Putamen (tissue), 1 donor: ENCODE measurements at places on chromosomes 12 and 14.

- peak; percentile 6 for DNase-seq
Observed at GRCh38 chr14:70472253-70473159, 20.5 kb downstream of the ADAM21 start.

- no peak for DNase-seq
Observed at GRCh38 chr14:87407344-87407743, 585.6 kb downstream of the GALC start.

GRCh38 chr12:55019784-55020183 is at the start of gene NEUROD4:
TSS of gene NEUROD4 (plus strand) at chr12:55019974. CDS start at chr12:55026440, 6,466 bp downstream.
- DNase-seq, result peak; percentile 11

- no peak for DNase-seq
Observed at GRCh38 chr12:21305661-21306060, 29.1 kb downstream of the SLCO1A2 start.

GRCh38 chr12:56359851-56360767 is at the start of gene STAT2:
TSS of gene STAT2 (minus strand) at chr12:56360107. CDS start at chr12:56356571, 3,536 bp downstream.
- peak; percentile 100 for DNase-seq

DNA sequence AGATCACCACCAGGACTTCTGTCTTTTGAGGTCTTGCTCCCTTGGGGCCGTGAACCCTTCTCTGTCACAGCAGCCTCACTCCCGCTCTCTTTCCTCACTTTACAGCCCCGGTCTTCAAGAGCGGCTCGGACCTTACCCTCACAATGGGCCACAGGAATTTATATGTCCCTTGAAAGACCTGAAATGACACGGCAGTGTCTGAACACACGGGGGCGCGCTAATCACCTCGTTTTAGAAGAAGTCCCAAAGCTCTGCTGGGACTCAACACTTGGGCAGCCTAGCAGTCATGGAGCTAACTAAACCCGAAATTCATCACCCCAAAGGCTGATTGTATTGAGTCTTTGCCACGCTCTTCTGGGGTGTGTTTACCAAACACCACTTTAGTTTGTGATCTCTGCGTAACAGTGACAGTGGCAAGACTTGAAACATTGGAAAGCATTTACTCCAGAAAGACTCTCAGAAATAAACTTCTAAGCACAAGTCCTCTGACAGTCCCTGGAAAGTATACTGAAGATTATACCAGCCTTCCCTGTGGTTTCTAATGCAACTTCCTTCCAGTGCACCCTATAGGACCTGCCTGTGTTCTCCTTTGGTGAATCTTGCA is 29.0 kb downstream of the SERPINA11 start:
- DNase-seq, result peak; percentile 33

DNA sequence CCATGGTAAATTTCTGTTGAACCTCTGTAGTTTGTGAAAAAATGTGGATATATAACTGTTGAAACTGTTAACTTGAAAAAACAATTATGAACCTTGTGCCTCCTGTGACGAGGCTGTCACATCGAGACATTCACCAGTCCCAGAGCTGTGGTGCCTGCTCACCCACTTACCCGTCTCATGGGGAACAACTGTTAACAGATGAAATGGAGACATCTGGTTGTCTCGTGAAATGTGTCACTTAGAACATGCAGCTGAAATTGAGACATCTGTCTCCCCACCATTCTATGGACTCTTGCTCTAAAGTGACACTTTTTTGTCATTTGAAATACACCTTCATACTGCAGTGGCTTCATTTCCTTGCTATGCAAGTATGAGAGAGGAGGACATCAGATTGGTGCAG is 240.6 kb downstream of the GXYLT1 start:
- DNase-seq, result no peak

DNA sequence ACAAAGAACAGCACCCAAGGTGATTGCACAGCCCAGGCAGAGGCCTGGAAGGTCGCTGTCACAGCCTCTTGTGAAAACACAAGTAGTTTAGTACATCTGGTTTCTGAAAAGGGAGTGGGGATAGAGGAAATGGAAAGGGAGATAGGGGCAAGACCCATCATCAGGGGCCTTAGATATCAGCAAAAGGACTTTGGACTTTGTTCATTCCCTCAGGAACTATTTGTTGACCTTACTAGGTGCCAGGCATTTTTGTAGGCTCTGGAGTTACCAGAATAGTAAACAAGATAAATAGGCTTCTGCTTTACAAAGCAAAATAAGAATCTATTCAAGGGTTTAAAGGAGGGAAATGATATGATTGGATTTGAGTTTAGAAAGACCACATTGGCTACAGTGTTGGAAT is 199.4 kb upstream of the CDKN3 start:
- DNase-seq, result no peak

DNA sequence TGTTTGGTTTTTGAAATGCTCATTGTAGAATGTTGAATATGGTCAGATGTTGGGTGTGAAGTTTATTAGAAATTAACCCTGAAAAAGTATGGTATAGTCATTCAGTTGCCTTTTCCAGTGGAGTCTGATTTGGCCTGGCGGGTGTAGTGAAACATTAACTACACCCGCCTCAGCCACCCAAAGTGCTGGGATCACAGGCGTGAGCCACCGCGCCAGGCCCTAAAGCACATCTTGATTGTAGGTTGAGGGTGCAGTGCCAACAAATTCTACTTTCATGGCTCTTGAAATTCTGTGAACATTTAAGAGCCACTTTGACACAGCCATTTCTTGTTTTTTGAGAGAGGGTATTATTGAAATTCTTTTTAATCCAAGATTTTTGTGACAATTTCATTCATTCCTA is 624.9 kb downstream of the DIO2 start:
- no peak for DNase-seq

DNA sequence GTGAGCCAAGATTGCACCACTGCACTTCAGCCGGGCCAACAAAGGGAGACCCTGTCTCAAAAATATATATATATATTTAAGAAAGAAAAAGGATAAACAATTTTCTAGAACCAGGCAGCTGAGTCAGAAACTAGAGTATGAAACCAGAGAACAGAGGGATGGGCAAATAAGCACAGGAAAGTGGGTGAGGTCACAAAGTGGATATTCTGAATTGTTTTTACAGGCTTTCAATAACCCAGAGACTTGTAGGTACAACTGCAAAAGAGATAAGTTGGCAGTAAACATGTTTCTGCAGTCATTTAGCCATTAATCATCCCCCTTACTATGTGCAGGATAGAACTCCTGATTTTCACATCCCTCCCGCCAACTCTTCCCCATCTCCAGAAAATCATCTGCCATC is 94.2 kb downstream of the BTG1 start:
- no peak for DNase-seq

DNA sequence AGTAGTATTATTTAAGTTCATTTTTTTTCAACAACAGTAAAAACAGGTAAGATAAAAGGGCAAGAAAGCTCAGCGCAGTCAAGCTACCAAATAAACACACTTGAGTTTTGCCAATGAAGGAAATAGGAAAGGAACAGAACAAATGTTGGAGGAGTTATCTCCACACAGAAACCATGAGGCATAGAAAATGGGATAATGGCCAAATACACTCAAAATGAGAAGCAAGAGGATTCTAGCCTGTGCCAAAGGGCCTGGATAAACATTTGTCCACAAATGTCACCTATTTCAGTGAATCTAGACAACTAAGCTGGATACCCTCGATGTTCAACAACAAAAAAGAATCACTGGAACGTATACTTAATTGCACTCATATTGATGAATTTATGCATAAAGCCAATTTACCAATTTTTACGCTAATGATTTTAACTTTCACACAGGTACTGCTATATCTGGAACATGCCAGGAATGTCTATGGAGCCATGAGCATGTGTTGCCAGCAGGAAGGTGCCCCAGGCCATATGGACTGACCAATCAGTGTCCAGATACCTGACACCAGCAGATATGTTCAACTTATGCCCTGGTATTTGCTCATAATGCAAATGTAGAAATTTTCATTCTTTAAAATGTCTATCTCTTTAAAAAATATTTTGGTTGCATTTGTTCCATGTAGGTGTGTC is 21.1 kb downstream of the ST8SIA1 start:
- DNase-seq, result no peak

GRCh38 chr12:59803735-59804134 is 207.9 kb downstream of the SLC16A7 start:
- no peak for DNase-seq

DNA sequence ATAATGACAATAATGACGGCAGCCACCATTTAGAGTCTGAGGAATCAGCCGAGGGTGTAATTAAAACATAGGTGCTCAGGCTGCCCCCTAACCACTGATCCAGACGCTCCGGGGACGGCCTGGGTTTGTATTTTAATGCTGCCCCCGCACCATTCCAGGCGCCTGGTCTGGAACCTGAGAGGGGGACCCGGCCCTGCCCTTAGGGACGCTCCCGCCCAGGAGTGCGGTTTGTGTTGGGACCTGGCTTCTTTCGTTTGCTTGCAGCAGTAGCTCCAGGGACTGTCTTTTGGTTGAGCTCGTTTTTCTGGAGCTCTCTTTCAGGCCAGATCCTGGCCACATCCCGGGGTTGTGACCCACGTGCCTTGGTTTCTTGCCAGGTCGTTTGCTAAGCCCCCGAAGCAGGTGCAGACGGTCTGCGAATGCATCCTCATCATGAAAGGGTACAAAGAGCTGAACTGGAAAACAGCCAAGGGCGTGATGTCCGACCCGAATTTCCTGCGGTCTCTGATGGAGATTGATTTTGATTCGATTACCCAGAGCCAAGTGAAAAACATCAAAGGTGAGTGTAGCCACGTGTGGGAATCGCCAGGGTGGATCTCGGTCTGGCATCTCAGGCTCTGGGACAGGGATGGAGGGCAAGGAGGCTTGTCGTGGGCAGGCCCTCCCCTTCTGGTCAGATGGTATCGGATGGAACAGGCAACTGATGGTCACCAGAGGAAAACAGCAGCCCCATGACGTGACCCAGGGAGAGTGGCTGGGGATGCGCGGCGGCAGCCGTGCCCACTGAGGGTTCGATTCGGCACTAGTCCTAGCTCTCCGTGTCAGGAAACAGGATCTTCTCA is 63.5 kb downstream of the CCDC92 start:
- no peak for DNase-seq

DNA sequence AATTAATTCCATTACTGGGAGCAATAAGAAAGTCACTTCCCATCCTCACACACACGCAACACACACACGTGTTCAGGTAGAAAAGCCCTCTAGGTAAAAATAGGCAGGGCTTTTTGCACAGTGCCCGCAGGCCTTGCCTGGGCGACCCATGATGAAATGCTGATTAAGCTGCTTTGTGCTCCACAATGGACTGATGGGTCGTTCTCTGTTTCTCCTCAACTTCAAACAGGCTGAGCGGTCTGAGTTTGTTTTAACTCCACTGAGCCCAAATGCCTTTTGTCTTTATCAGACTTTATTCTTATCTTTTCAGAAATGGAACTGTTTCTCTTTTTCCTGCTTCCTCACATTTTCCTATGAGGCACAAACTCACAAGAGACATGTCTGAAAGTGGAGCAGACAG is 9.4 kb upstream of the DACT1 start:
- no peak for DNase-seq

- DNase-seq, result no peak
Observed at GRCh38 chr12:124711344-124711743, 143.9 kb upstream of the NCOR2 start.

- DNase-seq, result no peak
Observed at GRCh38 chr14:73771848-73772638, 57.9 kb upstream of the PNMA1 start.

GRCh38 chr14:88044776-88045446 is 40.0 kb downstream of the GPR65 start:
- DNase-seq, result peak; percentile 3

- DNase-seq, result no peak
Observed at GRCh38 chr12:131892711-131893604, 1.5 kb upstream of the ULK1 start.

- no peak for DNase-seq
Observed at GRCh38 chr12:6061660-6062059, 62.8 kb downstream of the VWF start.

- no peak for DNase-seq
Observed at GRCh38 chr12:108240027-108240785, 98.9 kb downstream of the CMKLR1 start.

GRCh38 chr14:73859145-73859544 is 7.5 kb downstream of the PTGR2 start:
- no peak for DNase-seq

- no peak for DNase-seq
Observed at GRCh38 chr12:49028666-49029275, 10.2 kb upstream of the PRKAG1 start.

GRCh38 chr14:90639641-90640040 is 176.6 kb downstream of the TTC7B start:
- DNase-seq, result no peak

DNA sequence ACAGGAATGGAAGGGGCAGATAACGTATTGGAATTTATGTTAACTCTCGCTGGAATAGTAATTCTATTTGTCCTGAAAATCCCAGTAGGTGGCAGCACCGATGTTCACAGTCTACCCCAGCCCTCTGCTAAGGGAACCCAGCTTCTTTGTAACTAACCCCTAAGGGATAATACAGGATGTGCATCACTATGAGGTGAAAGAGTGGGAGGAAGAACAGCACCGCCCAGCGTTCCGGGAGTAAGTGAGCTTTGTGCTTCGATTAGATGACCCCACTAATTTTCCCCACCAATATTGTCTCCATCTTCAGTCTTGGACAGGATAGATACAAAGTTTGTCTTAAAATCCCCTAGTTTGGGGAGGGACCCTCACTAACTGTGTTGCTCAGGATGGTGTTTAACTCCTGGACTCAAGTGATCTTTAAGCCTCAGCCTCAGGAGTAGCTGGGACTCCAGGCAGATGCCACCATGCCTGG is 2.7 kb downstream of the SLC2A3 start:
- peak; percentile 77 for DNase-seq

DNA sequence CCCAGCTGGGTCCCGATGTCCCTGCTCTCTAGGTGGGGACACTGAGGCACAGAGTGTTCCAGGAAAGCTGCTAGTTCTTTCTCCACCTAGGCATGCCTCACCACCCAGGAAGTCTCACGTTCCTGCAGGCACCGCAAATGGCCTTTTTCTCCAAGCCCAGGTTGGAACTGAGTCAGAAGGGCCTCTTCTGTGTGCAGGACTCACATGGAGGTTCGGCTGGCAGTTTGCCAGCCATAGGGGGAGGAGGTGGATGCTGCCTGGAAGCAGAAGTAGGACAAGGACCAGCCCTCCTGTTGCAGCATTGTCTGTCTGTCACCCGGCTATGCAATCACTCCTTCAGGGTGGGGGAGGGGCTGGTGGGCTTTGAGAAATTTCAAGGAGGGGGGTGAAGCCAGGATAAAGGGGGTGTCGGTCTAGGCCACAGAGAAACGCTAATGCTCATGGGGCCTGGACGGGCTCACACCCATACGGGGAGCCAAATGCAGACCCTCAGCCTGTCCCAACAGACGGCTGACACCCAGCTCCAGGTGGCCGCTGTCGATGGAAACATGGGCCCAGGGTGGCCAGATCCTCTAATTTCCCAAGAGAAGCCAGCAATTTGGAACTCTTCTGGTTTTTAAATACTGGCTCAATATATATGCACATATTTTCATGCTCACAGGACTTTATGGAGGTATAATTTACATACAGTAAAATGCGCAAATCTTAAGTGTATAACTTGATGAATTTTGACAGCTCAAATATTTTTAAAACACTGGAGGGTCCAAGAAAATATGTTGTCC is 120.5 kb downstream of the PHETA1 start:
- DNase-seq, result no peak
